ENCODE measurements at places on chromosomes 2 and 18. TPM values are rescaled to one million over a fixed set of nuclear protein-coding genes. Genes with fewer than 3 reads are reported as not detected.

DNA sequence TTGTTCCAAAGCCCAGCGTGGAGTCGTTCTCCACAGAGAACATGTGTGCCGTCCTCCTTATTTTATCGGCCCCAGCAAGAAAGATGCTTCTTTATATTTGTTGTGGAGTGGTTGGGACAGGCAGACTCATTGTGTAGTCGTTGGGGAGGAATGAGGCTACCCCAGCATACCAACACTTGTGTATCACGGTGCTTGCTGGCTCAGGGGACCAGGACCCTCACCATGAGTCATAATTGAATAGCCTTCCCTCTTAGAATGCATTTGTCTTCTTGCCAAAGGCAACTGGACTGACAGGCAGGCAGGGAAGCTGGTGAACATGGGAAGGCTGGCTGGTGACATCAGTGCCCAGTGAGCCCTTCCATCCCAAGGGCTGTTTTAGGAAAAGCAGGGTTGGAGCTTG is 4.7 kb downstream of the CAPN10 start:
- DNase-seq: no peak

The CTLA4 gene
- total RNA-seq: not detected

- no peak for DNase-seq
Measured at GRCh38 chr2:172790404-172790803, 54.8 kb downstream of the RAPGEF4 start.

DNA sequence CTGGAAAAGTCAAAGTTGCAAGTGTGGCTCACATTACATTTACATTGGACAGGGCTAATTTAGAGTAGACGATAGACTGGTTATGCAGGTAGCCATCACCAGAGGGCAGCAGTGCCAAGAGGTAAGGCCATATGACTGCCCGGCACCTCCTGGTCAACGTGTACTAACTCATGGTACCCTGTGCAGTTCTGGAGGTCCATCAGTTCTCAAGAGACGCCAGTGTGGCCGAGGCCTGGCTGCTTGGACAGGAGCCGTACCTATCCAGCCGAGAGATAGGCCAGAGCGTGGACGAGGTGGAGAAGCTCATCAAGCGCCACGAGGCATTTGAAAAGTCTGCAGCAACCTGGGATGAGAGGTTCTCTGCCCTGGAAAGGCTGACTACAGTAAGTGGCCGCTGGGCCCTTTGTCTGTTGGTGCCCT is 65.8 kb upstream of the EML6 start:
- DNase-seq: peak; percentile 27

- DNase-seq: no peak
Measured at GRCh38 chr18:63311118-63312018, 8.2 kb downstream of the BCL2 start.

DNA sequence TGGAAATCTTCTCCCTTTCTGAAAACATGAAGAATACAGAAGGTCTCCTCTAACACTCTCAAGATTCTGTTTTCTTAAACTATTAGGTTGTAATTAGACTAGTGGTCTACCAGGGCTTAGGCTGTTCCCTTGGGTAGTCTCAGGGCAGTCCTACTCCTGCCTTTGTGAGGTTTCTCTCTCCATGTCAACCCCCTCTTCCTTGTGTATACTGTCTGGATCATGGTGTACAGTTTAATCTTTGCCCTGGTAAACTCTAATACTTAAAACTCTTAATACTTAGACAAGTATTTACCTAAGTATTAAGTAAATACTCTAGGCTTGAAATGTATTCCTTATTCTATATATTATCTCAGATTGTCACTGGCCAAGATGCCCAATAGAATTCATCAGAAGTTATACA is 480.3 kb upstream of the TNP1 start:
- DNase-seq: no peak

DNA sequence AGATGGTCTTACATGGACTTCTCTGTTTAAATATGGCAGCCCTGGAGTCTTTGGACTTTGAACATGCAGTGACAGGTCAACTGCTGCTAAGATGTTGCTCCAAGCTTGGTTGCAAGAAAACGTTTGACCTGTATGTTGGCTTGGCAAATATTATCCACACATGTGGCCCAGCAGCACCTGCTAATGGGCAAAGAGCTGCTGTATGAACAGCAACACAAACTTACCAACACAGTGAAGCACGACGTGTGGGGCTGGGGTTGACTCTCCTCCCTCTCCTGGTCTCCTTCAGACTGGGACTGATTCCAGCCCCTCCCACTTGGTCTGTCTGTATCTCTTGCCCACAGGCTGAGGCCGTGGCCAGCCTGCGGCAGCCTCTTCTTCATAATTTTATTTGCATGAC is 3.8 kb downstream of the KCNE4 start:
- peak; percentile 76 for DNase-seq
